ENCODE measurements at places on chromosomes 13 and 19. TPM values are rescaled to one million over a fixed set of nuclear protein-coding genes. Genes with fewer than 3 reads are reported as not detected.
A peak's percentile ranks its signal among the peaks of the same experiment; 100 is the strongest.

- no peak for DNase-seq
- no peak overlapping the region for H3K4me3 ChIP-seq
- H3K27ac ChIP-seq: no peak overlapping the region
- peaks cover under 1% of the 10 kb centered on the region for H3K27me3 ChIP-seq
- H3K4me1 ChIP-seq: no peaks in the 10 kb centered on the region
Observed at GRCh38 chr19:41106177-41106576, 8.1 kb upstream of the CYP2F1 start.

- peaks cover 2% of the 10 kb centered on the region for H3K36me3 ChIP-seq
- no peak overlapping the region for H3K27ac ChIP-seq
- peaks cover 29% of the 10 kb centered on the region for H3K4me1 ChIP-seq
- DNase-seq: no peak
- no peaks in the 10 kb centered on the region for H3K27me3 ChIP-seq
Observed at GRCh38 chr19:5988517-5989387, 10.8 kb upstream of the RANBP3 start.

DNA sequence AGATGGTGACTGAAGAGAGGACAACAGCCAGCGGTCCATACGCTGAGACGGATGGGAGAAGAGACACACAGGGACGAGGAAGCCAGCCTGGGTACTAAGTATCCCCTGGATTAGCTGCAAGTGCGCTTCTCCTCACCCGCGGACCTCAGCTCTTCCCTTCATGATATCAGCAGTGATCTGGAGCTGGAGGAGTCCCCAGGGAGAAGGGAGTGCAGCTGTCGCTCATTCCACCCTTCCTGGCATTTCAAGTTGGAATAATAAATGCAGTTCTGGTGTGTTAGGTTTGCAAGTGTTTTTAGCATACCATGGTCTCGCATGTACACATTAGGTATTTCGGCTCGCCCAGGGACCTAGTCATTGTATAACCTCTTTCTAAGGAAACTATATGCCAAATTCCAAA is 88.5 kb upstream of the C1QTNF9B start:
- H3K27me3 ChIP-seq: peaks cover 49% of the 10 kb centered on the region
- H3K27ac ChIP-seq: no peak overlapping the region
- no peaks in the 10 kb centered on the region for H3K36me3 ChIP-seq
- no peak for DNase-seq

- H3K36me3 ChIP-seq: no peaks in the 10 kb centered on the region
- H3K27me3 ChIP-seq: peaks cover 18% of the 10 kb centered on the region
- H3K4me3 ChIP-seq: no peak overlapping the region
- no peaks in the 10 kb centered on the region for H3K4me1 ChIP-seq
- no peak overlapping the region for H3K27ac ChIP-seq
Observed at GRCh38 chr19:55132453-55133129, 15.2 kb upstream of the PPP1R12C start.

- peaks cover 11% of the 10 kb centered on the region for H3K27me3 ChIP-seq
- H3K36me3 ChIP-seq: no peaks in the 10 kb centered on the region
- no peak overlapping the region for H3K27ac ChIP-seq
- no peaks in the 10 kb centered on the region for H3K4me1 ChIP-seq
Observed at GRCh38 chr13:97417698-97418097, 16.3 kb upstream of the RAP2A start.

DNA sequence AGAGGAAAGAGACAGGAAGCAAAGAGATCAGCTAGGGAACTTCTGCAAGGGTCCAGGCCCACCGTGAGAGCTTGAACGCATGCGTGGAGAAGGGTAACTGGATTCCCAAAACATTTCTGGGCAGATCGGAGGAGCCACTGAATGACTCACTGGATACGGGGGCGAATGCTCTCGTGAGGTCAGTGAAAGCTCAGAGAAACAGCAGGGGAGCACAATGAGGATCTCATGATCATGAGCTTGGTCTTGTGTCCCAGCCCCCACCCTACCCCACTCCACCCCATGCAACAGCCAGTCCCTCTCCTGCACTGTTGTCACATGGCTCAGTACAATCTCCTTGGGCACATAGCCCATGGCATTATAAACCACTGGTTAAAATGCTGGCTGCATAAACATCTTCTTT is 40.6 kb downstream of the DCLK1 start:
- no peaks in the 10 kb centered on the region for H3K36me3 ChIP-seq
- no peaks in the 10 kb centered on the region for H3K4me1 ChIP-seq
- no peak overlapping the region for H3K27ac ChIP-seq
- H3K4me3 ChIP-seq: no peak overlapping the region
- no peak for DNase-seq

DNA sequence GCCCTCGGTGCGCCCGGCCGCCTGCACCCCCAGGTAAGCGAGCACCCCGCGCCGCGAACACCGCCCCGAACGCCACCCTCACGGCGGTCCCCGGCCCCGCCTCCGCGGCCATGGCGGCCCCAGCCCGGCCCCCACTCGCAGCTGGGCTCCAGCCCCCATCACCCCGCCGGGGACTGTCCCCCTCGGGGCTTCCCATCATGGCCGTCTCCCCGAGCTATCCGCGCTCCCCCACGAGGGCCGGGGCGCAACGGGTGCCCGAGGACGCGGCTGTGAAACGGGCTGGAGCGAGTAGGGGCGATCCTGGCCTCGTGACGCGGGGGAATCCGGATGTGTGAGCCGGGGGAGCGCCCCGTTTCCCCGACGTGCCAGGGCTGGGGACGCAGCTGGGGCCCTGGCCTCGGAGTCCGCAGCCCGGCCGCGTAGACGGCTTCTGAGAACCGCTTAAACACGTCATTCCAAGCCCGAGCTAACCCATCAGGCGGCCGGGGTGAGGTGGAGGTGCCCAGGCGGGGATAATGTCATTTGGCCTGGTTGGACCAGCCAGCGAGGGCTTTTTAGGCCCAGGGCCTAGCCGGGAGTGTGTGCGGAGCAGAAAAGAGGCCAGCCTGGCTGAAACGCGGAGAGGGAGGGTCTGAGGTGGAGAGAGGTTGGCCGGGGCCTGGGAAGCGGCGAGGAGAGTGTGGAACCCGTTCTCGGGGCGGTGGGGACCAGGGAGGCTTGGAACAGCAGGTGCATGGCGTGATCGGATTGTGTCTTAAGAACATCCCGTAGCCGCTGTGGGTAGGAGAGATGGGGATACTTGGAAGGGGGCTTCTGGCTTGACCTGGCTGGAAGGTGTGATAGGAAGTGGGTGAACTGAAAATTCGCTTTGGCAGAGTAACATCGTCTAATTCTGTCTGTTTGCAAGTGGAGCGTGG is 550 bp downstream of the CERS4 start:
- H3K36me3 ChIP-seq: peaks cover 19% of the 10 kb centered on the region
- H3K27ac ChIP-seq: peak overlapping the region; percentile 77
- H3K27me3 ChIP-seq: peaks cover 5% of the 10 kb centered on the region

DNA sequence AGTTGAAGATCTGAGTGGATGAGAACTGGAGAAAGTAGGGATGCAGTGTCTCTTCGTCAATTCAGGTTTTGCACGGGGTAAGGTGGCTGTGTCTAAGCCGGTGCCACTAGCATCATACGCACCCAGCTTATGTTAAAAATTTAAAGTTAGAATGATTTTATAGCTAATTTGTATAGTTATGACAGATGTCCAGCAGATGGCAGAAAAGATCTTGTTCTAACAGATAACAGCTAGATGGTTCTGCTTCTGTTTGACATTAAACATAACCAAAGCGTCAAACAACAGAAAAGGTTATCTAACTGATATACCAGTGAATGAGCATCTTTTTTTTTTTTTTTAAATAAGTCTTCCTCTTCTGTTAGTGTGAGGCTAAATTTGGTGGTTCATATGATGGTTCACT is 18.8 kb upstream of the EDDM13 start:
- no peaks in the 10 kb centered on the region for H3K27me3 ChIP-seq
- no peaks in the 10 kb centered on the region for H3K4me1 ChIP-seq
- H3K36me3 ChIP-seq: no peaks in the 10 kb centered on the region
- no peak overlapping the region for H3K27ac ChIP-seq

- no peak overlapping the region for H3K27ac ChIP-seq
- DNase-seq: peak; percentile 81
- H3K36me3 ChIP-seq: no peaks in the 10 kb centered on the region
- peaks cover 7% of the 10 kb centered on the region for H3K27me3 ChIP-seq
Observed at GRCh38 chr19:29858000-29858596, 46.3 kb downstream of the CCNE1 start.

DNA sequence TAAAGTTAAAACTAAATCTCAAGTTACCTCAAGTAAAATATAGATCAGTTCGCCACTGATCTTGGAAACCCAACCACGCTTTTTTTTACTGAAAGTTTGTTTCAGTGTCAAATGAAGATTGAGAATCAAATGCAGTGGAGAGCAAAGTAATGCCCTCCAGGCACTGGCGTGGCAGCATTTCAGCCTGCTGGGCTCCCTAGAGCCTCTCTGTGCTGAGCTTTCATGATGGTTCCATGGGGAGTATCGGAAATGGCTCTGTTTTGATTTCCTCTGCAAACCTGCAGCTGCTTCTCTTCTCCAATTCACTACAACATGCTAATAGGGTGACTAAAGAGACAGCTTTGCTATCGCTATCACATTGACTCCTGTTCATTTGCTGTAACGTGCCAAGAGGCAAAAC is 141.6 kb downstream of the FGF14 start:
- no peak overlapping the region for H3K4me3 ChIP-seq
- no peaks in the 10 kb centered on the region for H3K4me1 ChIP-seq
- no peak overlapping the region for H3K27ac ChIP-seq
- DNase-seq: no peak
- H3K27me3 ChIP-seq: no peaks in the 10 kb centered on the region
- no peaks in the 10 kb centered on the region for H3K36me3 ChIP-seq

DNA sequence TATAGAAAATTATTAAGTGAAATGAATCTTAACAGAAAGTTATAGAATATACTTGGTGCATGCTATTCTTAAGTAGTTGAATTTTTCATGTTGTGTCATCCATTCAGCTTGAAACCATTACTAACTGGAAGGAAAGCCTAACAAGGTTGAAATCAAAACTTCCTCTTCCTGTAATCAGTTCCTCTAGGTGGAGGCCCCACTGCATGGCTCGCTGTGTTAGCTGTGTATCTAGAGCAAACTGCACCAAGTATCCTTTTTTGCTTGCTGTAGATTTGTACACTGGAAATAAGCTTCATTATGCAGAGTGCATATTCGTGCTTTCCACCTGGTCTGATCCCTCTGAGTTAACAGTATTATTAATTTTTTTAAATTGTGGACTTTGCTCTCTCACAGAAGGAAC is 1146.1 kb downstream of the EFNB2 start:
- H3K27me3 ChIP-seq: no peaks in the 10 kb centered on the region
- no peaks in the 10 kb centered on the region for H3K36me3 ChIP-seq
- H3K27ac ChIP-seq: no peak overlapping the region
- DNase-seq: no peak
- H3K4me1 ChIP-seq: no peaks in the 10 kb centered on the region
- no peak overlapping the region for H3K4me3 ChIP-seq

DNA sequence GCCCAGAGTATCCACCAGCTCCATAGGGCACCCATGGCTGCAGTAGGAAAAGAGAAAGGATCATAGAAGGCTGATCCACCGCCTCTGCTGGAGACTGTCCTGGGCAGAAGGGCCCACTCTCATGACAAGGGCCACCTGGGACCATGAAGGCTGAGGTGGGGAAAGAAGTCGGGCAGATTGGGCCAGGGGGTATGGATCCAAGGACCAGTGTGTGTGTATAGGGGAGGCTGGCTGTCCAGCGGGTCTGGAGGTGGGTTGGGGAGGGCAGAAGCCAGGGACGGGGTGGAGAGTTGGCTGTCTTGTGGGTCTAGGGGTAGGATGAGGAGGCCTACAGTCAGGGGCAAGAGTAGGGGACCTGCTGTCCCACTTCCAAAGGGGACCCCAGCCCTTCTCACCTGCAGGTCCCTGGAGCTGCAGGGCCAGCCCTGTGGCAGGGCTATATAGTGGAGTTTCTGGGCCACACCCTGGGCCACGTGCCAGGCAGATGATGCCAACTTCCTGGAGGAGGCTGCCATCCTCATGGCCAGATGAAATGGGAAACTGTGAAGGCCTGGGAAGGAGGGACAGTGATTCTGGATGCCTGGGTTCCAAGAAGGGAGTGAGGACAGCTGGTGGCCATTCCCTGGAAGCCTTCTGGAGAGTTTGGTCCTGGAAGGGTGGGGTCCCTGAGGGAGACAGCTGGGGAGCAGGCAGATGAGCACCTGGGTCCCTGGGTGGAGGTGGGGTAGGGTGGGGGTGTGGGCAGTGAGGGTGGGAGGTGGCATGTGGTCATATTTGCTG is at the start of gene FCGBP:
TSS of gene FCGBP (minus strand) at position 51 of the 780 bp plus-strand sequence.
- H3K27me3 ChIP-seq: peaks cover 2% of the 10 kb centered on the region
- H3K4me3 ChIP-seq: peak within 1 kb of the TSS; percentile 31
- H3K4me1 ChIP-seq: peaks cover 35% of the 10 kb centered on the region
- peaks cover 4% of the 10 kb centered on the region for H3K36me3 ChIP-seq
- peak within 1 kb of the TSS; percentile 84 for H3K27ac ChIP-seq
- no peak for DNase-seq

DNA sequence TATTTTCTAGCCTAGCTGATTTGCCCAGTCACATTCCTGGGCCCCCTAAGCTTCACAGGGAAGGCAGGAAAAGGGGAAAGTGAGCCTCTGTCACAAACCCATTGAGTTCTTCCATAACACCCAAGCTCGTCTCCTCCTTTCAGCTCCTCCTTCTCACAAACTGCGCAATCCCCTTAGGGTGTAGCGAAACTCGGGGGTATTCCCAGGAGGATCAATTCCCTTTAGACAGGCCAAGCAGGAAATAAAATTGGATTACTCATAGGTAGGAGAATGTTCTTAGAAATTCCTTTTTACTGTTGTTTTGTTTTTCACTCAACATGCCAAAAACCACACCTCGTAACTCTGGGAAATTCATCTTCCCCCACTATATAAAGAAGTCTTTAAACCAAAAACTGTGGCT is 139.3 kb downstream of the IRS2 start:
- no peaks in the 10 kb centered on the region for H3K36me3 ChIP-seq
- H3K27ac ChIP-seq: no peak overlapping the region
- DNase-seq: no peak
- H3K4me3 ChIP-seq: no peak overlapping the region
- H3K4me1 ChIP-seq: peaks cover 2% of the 10 kb centered on the region
- H3K27me3 ChIP-seq: no peaks in the 10 kb centered on the region

- DNase-seq: peak; percentile 89
- H3K27ac ChIP-seq: no peak overlapping the region
- no peak overlapping the region for H3K4me3 ChIP-seq
- peaks cover 4% of the 10 kb centered on the region for H3K4me1 ChIP-seq
- no peaks in the 10 kb centered on the region for H3K36me3 ChIP-seq
- H3K27me3 ChIP-seq: peaks cover 5% of the 10 kb centered on the region
Observed at GRCh38 chr19:8615813-8616596, 5.5 kb upstream of the ADAMTS10 start.

The TMEM238 gene
- total RNA-seq: 9.7 TPM

The HSD17B14 gene
- 0.44 TPM for total RNA-seq

The PNMA8B gene
- not detected for total RNA-seq

The CERS4 gene
- total RNA-seq: 30.6 TPM

The PGLYRP1 gene
- not detected for total RNA-seq

The C19orf81 gene
- total RNA-seq: 0.98 TPM

The GAPDHS gene
- total RNA-seq: not detected

The RUBCNL gene
- total RNA-seq: 1.5 TPM

The COL4A1 gene
- total RNA-seq: not detected

The LMTK3 gene
- total RNA-seq: 3.6 TPM

All from activated CD4-positive, alpha-beta T cell treated with anti-CD3 and anti-CD28 coated beads, Interleukin-2, amount 10 ng/mL, durations not matched to agents 24 days and 14 days (primary cell).